ENCODE measurements at places on chromosomes 2 and 18. TPM values are rescaled to one million over a fixed set of nuclear protein-coding genes. Genes with fewer than 3 reads are reported as not detected.

Gene CASP10
- total RNA-seq: 5.2 TPM

Gene PRKAG3
- total RNA-seq: not detected

Gene HOXD9
- not detected for total RNA-seq

Gene CYP27A1
- 2.9 TPM for total RNA-seq

Gene GRHL1
- total RNA-seq: 0.16 TPM

Gene IL36A
- not detected for total RNA-seq

Gene CPLX4
- not detected for total RNA-seq

Gene CHST9
- not detected for total RNA-seq

Gene HOXD4
- not detected for total RNA-seq

Gene GPR35
- total RNA-seq: not detected

Gene PLEKHH2
- 1.8 TPM for total RNA-seq

Gene MC5R
- total RNA-seq: not detected

Gene ASIC4
- not detected for total RNA-seq

Gene CMPK2
- 3.6 TPM for total RNA-seq

Gene REG1B
- total RNA-seq: not detected

Gene MCEE
- 12.8 TPM for total RNA-seq

Gene FNDC4
- total RNA-seq: 15.6 TPM

Gene STK11IP
- total RNA-seq: 14.6 TPM

Gene ALKAL2
- not detected for total RNA-seq

Gene RNU2-63P
- total RNA-seq: not detected

Gene SMAD2
- total RNA-seq: 85.7 TPM

Data from cardiac atrium fibroblast (primary cell).